SW 1271 (cell line): ENCODE measurements at places on chromosomes 3 and 15.

DNA sequence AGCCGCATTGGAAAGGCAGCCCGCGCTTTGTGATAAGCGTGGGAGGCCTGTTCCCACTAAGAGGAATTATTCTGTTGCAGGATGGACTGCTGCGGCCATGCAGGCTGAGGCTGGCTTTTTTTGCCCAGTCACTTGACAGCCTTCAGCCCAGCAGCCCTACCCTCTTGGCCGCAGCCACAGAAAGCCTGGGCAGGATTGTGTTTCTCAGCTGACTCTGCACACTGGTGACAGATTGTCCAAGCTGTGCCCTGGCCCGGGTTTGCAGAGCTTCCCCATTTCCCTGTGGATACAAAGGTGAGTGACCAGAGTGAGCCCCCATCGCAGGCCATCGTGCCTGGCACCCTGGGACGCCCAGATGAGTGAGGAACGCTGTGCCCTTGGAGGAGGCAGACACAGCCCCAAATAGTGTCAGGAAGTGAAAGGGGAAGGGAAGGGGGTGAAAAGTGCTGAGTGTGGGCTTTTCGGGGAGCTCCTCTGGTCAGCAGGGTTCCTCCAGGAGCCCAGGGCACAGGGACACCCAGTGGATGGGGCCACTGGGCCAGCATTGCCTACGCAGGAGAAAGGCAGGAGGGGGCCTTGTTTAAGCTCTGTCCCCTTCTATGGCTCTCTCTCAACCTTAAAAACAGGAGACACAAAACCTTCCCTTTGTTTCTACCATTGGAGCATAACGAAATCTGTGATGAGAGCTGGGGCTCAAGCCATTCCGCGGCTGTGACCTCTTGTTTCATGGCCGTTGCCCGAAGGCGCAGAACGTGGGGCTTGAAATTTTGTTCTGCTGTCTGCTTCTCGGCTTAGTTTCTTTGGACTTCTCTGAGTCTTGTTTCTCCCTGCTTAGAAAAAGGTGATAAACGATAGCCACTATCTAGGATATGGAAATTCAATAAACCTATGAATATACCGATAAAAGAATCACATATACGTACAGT lies 91.5 kb upstream of the MEF2A start:
- DNase-seq = no peak

DNA sequence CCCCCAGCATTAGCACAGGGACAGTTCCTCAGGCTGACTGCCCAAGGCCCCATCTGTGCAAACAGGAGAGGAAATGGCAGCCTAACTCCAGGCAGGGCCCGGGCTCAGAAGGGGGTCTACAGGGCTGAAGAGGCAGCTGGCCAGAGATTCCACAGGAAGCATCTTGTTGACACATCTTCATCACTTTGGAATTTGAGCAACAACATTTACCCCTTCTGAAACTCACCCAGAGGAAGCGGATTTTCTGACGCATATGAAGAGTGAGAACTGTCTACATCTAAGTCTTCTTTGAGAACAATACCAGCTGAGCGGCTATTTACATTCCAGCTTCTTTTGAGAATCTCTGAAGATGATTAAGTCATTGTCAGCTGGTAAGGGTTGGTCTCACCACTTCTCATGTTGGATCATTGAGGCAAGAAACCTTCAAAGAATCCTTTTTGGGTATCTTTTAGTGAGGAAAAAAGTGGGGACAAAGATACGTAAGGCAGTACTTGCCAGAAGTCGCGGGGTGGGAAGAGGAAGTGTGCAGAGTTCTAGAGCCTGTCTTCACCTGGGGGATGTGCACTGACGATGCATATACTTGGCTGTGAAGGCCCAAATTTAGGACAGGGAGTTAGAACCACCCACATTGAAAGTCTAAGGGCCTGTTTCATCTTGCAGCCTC lies 25.4 kb upstream of the SRP14 start:
- DNase-seq = no peak

DNA sequence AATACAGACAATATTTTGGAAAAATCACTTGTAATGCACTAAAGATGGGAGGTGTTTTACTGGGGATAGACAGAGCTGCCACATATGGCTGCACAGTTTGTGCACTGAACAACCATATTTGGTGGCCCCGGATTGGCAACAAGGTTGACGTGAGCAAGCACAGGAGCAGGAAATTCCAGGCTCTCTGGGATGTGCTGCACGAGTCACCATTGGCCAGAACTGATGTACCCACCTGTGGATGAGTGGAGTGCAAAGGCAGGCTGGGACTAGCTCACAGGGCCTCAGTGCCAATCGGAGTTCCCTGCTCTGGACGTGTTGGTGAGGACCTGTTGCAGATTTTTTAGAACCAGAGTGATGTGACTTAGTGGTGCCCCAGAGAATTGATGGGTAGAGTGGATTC lies 42.0 kb upstream of the SCAANT1 start:
- DNase-seq = peak; percentile 6

GRCh38 chr3:14125193-14126016 lies 553 bp downstream of the TMEM43 start:
- DNase-seq = peak; percentile 68

- DNase-seq = no peak
Observed at GRCh38 chr15:29871401-29871800, 49.1 kb upstream of the TJP1 start.

DNA sequence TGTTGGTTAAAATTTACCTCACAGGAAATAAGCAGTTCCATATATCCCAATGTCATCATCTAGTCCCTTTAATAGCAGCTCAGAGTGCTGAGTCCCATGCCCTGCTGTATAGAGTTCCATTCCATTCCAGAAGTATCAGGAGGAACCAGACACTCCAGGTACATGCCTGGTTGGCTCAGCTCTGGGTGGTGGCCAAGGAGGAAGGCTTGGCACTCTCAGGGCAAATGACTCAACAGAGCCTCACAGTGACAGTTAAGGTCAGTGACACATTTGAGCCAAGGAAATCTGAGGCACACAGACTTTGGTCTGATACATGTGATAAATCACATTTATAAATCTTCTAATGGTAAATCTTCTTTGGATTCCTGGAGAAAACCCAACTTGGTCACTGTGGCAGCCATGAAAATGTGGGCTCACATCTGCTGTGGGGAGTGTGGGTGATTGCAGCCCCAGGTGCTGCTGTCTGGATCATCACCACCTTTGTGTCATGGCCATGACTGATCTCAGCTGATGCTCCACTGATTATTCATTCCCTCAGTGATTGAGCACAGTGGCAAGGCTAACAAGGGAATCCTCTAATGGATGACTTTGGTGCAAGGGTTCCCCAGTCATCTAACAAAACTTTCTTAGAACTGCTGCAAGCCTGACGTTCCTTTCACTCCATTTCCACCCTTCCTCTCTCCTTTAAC lies 9.3 kb downstream of the HHLA2 start:
- no peak for DNase-seq

DNA sequence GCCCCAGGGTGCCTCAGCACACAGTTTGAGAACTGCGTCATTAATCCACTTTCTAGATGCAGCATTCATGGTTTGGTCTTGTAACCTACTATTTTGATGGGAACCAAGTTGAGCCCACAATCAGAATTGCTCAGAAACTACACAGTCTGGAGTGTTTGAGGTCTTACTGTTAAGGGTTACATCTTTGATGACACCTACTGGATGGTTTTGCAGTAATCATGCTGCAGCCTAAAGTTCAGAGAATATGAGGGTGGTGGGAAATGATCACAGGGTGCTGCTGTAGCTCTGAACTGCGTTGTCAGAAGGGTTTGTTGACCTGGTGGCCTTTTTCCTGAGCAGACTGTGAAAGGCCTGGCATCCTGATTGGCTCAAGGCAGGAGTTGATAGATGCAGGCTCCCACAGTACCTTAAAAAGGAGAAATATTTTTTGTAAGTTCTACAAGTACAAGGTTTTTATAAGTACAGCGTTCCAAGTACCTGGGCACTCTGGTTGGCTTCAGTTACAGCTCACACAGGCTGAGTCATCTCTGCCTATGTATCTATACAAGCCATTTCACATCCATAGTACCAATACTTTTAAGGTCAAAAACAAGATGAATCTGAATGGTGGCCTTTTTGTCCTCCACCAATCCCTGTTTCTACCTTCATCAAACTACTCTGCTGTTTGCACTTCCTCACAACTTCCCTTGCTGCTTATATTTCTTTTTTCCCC lies 60.5 kb upstream of the ACKR4 start:
- no peak for DNase-seq

- peak; percentile 41 for DNase-seq
Observed at GRCh38 chr3:11514191-11514821, 129.4 kb downstream of the VGLL4 start.

GRCh38 chr3:108528459-108529252 lies 18.3 kb upstream of the MYH15 start:
- DNase-seq = no peak

GRCh38 chr3:183922421-183922820 lies 37.7 kb upstream of the PARL start:
- no peak for DNase-seq

DNA sequence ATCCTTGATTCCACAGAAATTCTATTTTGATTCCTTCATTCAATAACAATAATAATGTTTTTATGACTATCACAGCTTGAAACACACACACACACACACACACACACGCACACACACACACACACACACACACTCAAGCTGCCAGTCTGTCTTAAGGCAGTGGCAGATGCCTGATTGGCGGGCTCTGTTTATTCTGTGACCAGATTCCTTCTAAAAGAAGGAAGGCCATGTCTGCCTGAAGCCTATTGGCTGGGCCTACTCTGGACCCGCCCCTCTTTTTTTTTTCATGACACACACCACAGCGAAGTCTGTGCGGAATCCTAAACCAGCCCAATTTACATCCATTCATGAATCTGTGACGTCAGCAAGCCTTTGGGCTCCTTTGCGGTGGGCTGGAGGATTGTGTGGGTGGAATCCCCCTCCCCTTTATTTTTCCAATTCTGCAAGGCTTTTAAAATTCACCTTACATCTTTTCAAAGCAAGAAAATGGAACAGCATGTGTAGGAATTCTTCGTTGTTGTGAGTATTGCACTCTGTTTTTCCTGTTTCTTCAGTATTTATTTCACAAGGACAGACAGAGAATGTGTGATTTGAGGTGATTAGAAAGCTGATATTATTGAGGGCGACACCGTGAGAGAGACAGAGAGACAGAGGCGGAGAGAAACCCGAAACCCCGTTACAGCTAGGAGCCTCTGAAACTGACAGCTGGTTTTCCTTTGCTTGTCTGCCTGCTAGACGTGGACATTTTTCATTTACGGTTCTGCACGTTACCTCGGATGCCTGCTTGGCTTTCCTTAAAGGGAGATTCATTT lies at the start of gene MAP3K13:
Gene MAP3K13 (plus strand): TSS at position 287 of the 812 bp plus-strand sequence. CDS start 65,446 bp downstream, outside the sequence.
- DNase-seq = no peak

DNA sequence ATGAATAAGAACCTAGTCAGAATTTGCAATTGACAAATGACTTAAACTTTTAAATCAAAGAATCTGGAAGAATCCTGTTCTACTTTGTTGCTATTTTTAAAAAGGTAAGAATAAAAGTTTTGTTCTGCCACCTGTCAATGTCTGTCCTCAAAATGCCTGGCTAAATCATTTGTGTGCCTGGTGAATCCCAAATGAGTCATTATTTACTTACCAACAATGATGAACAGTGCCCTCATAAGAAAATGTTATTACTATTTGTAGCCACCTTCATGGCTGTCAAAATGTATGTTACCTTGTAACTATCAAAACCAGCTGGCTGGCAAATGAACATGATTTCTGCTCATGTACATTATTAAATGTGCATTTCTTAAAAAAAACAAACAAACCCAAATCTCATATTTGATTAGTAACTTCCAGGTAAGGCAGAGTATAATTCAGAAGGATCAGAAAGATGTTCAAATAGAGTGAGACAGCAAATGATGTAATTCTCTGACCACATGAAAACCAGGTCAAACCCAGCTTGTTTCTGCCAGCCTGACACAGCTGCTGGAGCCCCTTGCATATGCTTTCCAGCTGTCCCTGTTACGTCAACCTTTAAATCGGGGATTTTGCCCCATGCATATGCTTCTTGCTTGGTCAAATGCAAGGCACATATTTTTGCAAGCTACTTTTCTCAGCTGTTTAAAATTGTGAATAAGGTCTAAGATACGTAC lies 137.9 kb downstream of the SSR3 start:
- DNase-seq = no peak

DNA sequence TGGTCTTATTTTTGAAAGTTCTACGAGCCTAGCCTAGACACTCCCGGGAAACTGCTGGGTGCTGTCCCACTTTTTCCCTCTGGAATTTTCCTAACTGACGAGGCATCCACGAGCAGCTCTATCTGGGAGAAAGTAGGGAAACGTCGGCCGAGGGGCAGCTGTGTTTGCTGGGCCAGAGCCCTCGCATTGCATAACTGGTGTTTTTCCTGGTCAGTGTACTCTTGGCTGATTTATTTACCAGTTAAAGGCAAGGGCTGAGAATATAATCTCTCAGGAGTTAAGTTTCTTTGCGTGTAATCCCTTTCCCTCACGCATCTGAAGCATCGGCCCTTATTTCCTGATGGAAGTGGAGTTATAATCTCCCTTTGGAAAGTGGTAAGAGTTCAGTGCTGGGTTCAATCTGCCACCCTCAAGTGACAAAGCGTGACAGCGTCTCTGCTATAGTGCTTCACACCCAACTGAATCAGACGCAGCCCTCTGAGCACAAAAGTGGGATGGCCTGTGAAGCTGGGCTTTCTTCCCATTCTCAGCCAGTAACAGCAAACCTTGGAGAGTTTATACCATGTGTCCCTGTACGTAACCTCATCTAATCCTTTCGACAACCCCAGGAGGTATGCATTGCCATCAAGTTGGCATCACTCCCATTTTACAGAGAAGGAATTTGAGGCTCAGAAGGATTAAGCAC lies 311.5 kb downstream of the RORA start:
- no peak for DNase-seq

DNA sequence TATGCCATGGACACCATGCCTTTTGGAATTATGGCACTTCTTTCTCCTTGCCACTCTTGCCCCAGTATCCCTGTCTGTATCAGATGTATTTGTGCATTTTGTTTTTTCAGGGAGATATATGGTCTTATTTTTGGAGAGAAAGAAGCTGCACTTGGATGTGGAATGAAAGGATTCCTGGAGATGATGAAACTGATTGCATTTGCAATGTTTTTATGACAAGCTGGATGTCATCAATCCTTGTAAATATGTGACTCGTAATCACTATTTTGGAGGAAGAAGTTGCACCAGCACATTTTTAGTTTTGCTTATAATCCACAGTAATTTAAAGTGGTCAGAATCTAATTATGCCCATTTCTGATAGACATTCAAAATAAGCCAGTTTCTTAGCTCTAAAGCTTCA lies 165.0 kb downstream of the NR1D2 start:
- DNase-seq = no peak

DNA sequence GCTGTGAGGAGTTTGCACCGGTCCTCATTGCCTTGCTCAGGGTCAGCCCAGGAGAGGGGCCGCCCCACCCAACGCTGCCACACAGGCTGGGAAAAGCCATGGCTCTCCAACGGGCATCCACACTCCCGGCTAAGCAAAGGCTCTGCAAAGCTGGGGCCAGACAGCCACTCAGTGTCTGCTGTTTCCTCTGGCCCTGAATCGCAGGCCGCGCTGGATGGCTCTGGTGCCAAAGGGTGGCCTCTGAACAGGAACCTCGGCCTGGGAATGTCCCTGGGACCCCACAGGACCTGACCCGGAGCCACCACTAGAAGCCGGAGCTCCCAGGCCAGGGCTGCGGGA lies 42.9 kb downstream of the RPN1 start:
- DNase-seq = no peak
